ENCODE measurements at places on chromosomes 1 and 21.

DNA sequence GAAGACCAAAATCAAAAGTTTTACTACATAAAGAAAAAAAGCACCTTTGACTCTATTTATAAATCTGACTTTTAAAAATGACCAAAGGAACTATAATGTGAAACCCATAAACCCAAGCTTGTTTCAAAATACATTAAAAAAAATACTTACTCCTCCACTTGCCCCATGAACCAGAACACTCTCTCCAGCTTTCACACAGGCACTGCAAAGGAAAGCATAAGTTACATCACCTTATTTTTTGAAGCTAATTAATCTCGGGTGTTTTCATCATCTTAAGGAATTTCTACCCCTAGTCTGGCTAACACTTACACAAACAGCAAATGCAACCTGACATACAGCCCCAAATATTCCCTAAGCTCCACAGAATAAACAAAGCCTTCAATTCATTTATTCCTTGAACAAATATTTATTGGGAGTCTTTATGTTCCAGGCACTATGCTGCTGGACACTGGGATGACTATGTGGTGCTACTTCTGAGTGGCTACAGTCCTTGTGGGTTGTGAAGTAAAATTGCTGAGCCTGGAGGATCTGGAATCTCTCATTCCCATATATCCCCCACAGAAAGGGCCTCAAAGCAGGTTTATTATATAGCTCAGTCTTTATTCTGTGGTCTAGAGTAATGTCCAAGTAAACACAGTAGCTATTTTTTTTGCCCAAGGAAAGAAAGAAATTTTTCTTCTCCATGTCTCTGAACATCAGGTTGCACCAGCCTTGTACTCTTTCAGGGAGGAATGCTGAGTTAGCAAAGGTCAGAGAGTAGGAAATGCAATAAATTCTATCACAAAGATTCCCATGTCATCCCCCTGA, 18.2 kb downstream of the CRYZ start:
- no peak for DNase-seq

DNA sequence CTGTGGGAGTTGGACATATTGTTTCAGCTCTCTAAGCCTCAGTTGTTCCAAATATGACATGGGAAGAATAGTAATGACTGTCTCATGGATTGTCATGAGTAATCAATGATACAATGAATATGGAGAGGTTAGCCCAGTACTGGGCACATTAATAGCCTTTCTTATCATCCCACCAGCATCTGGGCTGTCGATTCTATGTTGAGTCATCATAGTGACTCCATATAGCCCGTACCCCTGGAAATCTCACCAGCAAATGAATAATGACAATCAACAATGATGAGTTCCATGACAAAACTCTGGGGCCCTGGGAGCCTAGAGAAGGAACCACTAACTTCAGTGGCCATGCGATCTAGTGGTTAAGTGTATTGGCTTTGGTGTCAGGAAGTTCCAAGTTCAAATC, 39.7 kb upstream of the GJB5 start:
- no peak for DNase-seq

DNA sequence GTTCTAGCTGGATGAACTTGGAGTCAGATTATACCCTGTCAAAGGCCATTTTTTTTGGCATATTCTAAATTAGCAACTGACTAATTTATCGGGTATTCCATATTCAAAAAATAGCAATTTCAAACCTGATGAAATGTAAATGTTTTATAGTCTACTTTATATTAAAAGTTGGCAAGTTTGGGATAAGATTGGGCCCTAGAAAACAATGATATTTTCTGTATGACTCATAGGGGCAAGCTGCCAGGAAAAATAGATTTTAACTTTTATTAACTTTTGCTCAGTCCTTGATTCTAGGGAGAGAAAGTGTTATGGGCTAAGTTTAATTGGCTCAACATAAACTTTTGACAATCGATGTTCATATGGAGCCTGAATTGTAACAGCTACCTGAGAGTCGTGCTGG, 576.9 kb upstream of the B3GALT2 start:
- DNase-seq, result no peak

GRCh38 chr1:218983848-218984247, 189.8 kb upstream of the LYPLAL1 start:
- DNase-seq, result no peak

- DNase-seq, result no peak
Measured at GRCh38 chr21:38905752-38906151, 100.0 kb downstream of the ETS2 start.

Data from activated CD8-positive, alpha-beta memory T cell treated with anti-CD3 and anti-CD28 coated beads, Interleukin-2, amount 50 U/mL, for 48 hours (primary cell).